ENCODE measurements at places on chromosomes 7 and 10.
A peak's percentile ranks its signal among the peaks of the same experiment; 100 is the strongest.

DNA sequence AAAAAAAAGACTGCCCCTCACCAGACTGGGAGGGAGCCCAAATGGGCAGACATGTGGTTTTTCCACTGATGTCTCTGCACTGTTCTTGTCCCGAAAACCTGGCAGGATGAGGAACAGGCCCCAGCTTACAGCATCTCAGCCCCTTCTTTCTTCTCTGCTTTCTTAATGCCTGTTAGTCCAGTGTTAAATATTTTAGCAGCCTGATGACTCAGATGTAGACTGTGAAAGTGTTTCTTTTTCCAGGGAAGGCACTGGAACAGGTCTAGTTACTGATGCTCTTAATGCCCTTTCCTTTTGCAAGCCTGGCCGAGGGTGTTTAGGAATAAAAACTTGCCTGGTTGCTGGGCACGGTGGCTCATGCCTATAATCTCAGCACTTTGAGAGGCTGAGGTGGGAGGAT lies 107.7 kb downstream of the TACC2 start:
- no peak for DNase-seq

DNA sequence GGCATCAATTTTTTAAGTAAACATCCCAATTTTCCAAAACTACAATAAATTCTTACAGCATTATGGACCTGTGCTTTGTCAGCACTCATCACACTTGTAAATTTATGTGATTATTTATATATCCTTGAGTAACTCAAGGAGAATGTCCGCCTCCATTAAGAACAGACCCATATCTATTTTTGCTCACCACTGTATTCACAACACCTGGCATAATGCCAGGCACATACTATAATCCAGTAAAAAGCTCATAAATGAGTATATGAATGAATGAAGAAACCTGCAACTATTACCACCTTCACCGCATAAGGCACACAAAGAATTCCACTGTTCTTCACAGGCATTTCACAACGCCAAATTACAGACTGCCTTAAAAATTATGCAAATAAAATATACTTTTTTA lies 46.9 kb downstream of the MINDY3 start:
- no peak for DNase-seq

- no peak for DNase-seq
These were observed 108.6 kb upstream of the COL1A2 start for GRCh38 chr7:94286111-94286510.

DNA sequence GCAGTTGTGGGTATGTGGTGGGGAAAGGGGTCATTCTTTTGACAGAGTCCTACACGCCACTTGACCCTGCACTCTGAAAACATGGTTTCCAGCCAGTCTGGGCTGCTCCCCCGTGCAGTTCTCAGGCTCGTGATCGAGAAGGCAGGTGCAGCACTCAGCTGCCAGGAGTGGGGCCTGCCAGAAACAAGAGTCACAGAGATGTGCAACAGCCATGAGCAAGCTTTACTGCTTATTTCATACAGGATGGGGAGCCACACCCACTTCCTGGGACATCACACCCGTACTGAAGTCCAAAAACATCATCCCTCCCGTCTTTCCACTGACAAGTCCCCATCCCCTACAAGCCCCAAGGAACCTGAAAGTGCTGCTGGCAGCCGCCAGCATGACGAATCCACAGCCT lies 9.3 kb downstream of the ATG9B start:
- DNase-seq: no peak

- no peak for DNase-seq
These were observed 73.0 kb upstream of the LRRC18 start for GRCh38 chr10:49012603-49013002.

- DNase-seq: no peak
These were observed 82.0 kb downstream of the FGFR2 start for GRCh38 chr10:121516093-121516865.

- no peak for DNase-seq
These were observed 114.2 kb upstream of the HABP2 start for GRCh38 chr10:113438652-113439051.

DNA sequence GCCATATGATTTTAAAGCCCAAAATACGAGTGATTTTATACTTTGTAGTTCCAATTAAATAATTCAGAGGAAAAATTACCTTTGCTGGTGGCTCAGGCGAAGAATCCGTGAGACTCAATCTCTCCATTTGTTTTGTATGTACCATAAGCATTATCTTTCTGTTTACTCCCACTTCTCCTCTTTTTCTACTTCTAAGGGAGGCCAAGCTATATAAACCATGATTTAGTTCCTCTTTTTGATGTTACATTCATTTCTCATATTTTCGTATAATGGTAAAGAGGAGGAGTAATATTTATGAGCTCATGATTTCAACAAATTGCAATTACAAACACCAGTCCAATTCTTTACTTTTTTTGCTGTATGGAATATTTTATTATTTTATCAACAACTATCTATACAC lies 50.6 kb upstream of the TES start:
- no peak for DNase-seq

- DNase-seq: peak; percentile 10
These were observed 3.8 kb upstream of the DMTF1 start for GRCh38 chr7:87148332-87148955.

GRCh38 chr10:31932838-31933237 lies 4.2 kb upstream of the ARHGAP12 start:
- DNase-seq: no peak

DNA sequence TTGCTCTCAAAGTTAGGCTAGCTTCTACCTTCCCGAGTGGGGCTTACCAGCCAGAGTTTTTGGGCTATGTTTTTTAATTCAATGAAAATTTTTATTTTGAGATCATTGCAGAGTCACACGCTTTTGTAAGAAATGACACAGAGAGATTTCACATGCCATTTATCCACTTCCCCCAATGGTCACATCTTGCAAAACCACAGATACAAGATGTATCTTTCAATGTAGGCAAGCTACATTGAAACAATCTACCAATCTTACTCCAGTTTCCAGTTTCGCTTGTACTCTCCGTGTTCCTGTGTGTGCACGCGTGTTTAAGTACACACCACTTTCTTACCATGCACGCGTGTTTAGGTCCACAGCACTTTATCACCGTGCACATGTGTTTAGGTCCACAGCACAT lies 89.4 kb upstream of the LEP start:
- DNase-seq: no peak

DNA sequence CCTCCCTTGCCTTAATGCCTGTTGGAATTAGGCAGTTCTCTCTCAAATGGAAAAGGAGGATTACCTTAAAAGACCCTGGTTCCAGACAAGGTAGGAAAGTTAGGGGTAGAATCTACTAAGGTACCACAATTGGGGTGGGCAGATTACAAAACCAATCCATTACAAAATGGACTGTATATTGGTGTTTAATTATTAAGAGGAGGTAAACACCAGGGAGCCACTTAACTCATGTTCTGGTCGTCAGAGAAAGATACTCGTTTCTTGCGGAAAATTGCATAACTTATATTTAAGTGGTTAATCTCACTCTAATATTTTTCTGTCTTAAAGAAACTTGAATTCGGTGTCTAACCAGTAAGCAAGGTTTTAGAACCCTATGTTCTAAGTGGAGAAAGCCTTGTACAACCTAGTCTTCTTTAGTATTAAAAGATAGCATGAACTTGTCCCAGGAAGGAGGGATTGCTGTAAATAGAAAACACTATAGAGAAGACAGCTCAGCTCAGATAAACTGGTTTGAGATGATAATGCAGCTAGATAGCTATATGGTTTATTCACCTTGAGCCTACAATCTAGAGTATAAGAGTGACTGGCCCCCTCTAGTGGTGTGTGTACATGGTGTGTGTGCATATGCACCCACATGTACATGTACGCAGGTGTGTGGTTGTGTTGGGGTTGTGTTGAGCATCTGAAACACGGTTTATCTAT lies 58.0 kb upstream of the STRIP2 start:
- DNase-seq: peak; percentile 51

- no peak for DNase-seq
These were observed 27.8 kb downstream of the DIP2C start for GRCh38 chr10:661597-662222.

- DNase-seq: no peak
These were observed 13.4 kb downstream of the CTBP2 start for GRCh38 chr10:125146791-125147579.

DNA sequence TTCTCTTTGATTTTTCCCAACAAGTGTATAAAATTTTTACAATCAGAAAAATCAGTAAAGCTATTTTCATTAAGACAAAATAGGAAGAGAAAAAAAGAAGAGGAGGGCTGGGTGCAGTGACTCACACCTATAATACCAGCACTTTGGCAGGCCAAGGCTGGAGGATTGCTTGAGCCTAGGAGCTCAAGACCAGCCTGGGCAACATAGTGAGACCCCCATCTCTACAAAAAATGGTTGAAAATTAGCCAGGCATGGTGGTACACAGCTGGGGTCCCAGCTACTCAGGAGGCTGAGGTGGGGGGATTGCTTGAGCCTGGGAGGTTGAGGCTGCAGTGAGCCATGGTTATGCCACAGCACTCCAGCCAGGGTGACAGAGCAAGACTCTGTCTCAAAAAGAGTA lies 172.3 kb downstream of the AKR1D1 start:
- no peak for DNase-seq

DNA sequence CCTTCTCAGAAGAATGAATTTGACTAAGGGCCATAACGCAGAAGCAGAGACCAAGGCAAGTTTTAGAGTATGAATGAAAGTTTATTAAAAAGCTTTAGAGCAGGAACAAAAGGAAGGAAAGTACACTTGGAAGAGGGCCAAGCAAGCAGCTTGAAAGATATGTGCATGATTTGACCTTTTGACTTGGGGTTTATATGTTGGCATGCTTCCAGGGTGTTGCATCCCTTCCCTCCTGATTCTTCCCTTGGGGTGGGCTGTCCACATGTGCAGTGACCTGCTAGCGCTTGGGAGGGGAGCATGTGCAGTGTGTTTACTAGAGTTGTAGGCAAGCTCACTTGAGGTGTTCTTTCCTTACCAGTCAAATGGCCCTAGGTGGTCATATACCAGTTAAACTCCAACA lies 37.9 kb upstream of the LRRN3 start:
- DNase-seq: no peak

GRCh38 chr7:92622030-92622429 lies 31.8 kb upstream of the FAM133B start:
- DNase-seq: no peak

DNA sequence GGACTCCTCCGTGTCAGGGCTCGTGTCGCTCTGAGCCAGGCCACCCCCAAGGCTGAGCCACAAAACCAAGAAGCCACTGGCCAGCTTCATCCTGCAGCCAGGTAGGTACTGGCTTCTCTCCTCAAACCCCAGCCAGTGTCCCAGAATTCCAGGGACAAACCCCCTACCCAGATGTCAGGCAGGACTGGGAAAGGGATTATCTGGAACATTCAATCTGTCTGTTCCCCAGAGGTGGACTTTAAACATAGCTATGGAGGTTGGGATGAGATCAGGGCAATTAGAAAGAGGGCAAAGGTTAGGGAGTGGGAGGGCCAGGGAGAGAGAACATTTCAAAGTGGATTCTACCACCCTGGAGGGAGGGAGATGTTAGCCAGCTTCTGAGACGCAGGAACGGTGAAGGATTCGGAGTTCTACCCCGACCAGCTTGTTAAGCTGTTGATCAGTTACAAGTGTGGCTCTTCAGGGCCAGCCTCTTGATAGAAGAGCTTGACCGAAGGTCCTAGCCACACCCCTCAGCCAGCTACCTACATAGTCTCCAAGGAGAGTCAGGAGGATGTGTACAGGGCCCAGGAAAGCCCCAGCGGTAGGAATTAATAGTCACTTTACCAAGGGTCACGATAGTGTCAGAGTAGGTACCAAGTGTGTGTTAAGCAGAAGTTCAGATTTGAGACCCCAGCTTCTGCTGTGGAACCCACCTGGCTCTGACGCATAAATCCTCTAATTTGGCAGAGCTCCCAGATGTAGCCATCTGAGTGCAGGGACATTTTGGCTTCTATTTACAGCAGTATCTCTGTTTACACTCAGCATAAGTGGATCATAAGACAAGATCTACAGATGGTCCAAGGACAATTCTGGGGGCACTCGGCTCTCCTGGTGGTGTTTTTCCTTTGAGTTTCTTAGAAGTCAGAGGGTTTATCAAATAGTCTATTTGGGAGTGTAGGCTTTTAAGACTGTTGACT lies at the start of gene PLA2G12B:
Gene PLA2G12B (minus strand): TSS at position 211 of the 959 bp plus-strand sequence. CDS start 121 bp downstream, at position 90.
- no peak for DNase-seq

- no peak for DNase-seq
These were observed 54.8 kb downstream of the DAGLB start for GRCh38 chr7:6392712-6393666.

Data from HEK293T (cell line).